ENCODE measurements at places on chromosomes 16 and 17.

GRCh38 chr16:85988723-85989313 lies 89.9 kb downstream of the IRF8 start:
- no peak for DNase-seq

- peak; percentile 9 for DNase-seq
Observed at GRCh38 chr17:50267074-50267841, 7.0 kb upstream of the TMEM92 start.

DNA sequence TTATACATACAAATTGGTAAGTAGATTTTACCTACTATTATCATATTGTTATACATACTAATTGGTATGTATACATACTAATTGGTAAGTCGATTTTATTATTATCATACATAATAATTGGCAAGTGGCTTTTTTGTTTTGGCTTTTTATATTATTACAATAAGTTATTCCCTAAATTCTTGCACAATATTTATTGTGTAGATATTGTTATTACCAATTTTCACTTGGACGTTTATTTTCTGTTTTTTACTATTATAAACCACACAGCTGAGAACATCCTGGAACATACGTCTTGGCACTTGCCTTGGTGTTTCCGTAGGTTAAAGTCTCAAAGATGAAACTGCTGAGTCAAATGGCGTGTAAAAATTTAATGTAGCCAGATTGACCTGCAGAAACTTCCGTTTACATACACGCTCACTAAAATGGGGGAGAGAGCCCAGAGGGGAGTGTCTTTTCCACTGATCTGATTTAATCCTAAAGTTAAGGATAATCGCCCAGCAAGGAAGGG lies 18.9 kb downstream of the GNGT2 start:
- DNase-seq = no peak

DNA sequence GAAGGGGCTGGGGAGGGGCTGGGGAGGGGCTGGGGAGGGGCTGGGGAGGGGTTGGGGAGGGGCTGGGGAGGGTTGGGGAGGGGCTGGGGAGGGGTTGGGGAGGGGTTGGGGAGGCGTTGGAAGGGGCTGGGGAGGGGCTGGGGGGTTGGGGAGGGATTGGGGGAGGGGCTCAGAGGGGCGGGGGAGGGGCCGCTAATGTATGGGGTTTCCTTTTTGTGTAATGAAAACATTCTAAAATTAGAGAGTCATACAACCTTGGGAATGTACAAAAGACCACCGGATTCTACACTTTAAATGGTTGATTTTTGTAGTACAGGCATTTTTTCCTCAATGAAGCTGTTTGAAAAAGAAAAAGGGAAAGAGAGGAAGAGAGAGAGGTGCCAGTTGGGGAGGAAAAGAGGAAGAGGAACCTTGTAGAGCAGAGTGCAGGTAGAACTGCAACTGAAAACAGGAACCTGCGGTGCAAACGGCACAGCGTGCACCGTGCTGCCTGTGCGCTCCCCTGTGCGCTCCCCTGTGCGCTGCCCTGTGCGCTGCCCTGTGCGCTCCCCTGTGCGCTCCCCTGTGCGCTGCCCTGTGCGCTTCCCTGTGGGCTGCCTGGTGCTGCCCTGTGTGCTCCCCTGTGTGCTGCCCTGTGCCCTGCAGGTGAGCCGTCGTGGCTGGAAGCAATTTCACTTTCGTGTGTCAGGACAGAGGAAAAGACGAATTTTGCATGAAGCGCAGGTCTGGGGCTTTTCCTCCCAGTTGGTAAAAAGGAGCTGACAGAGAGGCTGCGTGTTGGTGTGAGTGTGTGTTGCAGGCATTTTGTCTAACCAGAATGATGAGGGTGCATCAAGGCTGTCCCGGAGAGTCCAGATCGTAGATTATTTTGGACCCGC lies 40.8 kb downstream of the METRNL start:
- peak; percentile 74 for DNase-seq

- DNase-seq = peak; percentile 41
Observed at GRCh38 chr17:79019632-79020584, 4.1 kb upstream of the C1QTNF1 start.

DNA sequence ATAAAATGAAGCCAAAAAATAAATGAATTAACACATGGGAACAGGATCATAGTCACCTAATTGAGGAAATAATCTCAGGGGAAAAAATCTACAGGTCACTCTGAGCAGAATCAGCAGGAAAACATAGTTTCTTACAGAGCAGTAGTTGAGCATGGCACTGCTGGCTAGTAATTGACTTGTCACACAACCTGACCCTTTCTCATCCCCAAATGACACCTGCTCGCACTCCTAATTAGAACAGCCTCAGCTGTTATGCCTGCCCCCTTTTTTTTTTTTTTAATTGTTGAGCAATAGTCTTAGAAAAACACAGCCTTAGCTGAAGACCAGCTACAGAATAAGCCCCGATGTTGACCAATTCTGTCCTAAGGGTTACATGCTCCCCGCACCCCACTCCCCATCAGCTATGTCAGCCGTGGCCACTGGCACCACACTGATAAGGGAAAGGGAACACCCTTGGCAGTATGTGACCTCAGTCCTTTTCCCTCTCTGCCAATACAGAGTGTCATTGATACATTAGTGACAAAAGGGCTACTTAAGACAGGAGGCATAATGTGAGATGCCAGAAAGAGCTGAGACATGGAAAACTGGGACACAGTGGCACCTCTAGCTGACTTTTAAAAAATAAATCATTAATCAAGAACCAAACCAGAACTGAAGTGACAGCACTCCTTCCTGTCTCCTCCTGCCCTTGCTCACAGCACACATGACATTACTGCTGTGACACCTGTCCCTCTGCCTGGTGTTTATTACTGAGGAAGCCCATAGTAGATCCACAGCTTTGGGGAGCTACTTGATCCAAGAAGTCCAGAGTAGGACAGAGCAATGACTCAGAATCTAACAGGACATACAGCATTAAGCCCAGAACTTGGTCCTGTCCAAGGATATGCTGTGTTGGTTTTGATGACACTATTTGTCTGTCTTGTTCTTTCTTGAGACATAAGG lies 41.7 kb downstream of the WDR59 start:
- DNase-seq = no peak

GRCh38 chr17:57518587-57519581 lies 226.2 kb downstream of the CCDC182 start:
- no peak for DNase-seq

- no peak for DNase-seq
Observed at GRCh38 chr16:72937916-72938794, 109.8 kb downstream of the ZFHX3 start.

- no peak for DNase-seq
Observed at GRCh38 chr16:89437991-89438390, 52.4 kb downstream of the ANKRD11 start.

DNA sequence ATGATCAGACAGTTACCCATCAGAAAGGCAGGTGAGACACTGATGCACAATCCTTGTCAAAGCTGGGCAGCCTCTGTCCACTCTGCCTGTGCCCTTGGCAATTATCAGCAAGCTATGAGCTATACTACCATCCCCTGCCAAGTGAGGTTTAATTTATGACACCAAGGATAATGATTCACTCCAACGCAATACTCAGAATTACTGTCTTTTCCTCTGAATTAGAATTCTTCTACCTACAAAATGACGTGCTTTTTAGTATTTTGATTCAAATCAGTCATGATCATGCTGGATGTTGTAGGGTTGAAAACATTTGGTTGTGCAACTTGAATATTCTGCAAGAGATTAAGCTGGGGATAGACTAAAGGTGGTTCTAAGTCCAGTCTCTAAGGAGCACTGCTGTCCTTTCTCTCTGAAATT lies 116.8 kb upstream of the SOX9 start:
- no peak for DNase-seq

DNA sequence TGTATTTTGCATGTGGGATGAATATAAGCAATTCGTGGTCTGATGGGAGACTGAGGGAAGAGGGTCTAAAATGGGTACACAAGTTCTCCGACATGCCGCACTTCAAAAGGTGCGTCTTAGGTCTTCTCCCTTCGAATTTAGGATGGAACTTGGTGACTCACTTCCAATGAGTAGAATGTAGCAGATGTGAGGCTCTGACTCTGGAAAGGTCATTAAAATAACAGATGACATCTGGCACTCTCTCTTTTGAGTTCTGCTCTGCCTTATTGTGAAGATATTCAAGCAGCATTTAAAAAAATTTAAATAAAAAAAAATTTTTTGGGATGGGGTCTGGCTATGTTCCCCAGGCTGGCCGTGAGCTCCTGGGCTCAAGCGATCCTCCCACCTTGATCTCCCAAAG lies 92.7 kb downstream of the TMEM100 start:
- no peak for DNase-seq

- DNase-seq = peak; percentile 97
Observed at GRCh38 chr17:31487648-31488263, 96.3 kb downstream of the RAB11FIP4 start.

- no peak for DNase-seq
Observed at GRCh38 chr17:15038656-15039055, 226.5 kb downstream of the PMP22 start.

- DNase-seq = no peak
Observed at GRCh38 chr17:81164371-81165245, 699 bp upstream of the PVALEF start.

- no peak for DNase-seq
Observed at GRCh38 chr17:79595471-79595870, 15.4 kb downstream of the RBFOX3 start.

DNA sequence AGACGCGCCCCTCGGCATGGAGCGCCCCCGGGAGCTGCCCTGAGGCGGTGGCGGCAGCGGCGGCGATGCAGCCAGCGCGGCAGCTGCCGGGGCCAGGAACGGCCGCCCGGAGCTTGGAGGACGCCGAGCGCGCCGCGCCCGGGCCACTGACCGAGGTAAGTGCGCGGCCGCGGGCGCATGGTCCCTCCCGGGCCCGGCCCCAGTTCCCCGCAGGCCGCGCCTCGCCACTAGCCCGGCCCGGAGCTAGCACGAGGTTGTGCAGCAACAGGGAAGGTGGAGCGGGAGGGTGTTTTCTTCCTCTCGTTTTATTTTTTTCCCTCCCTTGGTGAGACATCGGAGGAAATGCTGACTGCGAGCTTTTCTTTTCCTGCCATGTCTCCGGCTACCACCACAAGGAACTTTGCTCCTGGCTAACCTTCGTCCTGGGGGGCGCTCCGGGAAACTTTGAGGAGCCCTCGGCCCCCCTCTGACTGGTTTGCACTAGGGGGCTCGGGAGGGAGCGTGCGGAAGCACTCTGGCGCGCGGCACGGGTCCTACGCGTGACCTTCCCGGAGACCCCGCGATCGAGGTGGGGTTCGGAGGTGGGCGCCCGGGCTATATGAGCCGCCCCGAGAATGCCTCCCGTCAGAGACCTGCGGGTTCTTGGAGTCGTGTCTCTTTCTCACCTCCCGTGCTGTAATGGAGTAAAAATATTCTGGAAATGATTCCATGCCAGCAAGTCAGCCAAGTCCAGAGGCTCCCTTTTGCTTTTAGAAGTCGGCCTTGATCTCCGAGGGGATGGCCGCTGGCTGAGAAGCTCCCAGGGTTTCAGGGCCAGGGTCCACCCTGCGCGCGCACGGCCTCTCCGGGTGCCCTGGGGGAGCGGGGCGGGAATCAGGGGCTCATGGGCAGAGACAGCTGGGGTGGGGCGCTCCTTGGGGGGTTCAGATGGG lies 868 bp downstream of the KCNJ12 start:
- DNase-seq = no peak

- no peak for DNase-seq
Observed at GRCh38 chr17:57108671-57109392, 23.8 kb downstream of the AKAP1 start.

DNA sequence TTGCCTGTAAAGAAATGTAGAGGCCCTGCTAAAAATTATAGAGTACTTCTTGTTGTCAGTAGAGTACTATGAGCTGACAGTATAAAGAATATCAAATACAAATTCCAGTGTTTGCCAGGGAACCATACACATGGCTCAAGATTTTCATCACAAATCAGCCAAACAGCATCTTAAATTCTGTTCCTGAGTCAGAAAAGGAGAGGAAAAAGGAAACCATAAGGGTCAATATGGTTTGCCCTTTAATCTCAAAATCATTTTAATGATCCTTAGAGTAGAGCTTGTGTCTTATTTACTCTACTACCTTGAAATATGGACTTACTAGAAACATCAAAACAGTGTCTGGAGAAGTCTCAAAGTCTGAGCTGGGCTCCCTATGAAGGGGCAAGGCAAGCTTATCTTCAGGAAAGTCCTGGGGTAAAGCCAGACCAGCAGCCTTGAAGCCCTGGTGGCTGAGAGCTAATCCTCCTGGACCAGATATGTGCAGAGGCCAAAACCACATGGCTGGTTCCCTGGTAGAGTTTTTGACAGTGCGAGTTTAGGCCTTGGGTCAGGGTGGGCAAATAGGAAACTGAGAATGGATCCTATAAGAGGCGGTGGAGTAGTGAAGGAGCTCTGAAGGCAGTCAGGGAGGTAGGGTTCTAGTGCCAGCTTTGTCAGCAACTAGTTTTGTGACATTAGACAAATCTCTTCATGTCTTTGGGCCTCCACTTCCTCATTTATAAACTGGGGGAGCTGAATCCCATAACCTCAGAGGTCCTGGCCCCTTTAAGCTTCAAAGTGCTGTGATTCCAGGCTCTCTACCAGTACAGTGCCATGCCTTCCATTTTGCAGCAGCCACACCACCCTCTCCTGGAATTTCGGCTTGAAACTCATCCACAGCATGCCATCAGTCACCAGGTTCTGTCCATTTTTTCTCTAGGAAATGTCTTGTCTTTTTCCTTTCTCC lies 38.9 kb downstream of the MRTFB start:
- DNase-seq = no peak

GRCh38 chr17:44079877-44080821 lies 9.6 kb downstream of the G6PC3 start:
- no peak for DNase-seq

GRCh38 chr16:89586853-89587252 lies 11.3 kb downstream of the CPNE7 start:
- no peak for DNase-seq

GRCh38 chr17:77815127-77815905 lies 143.2 kb upstream of the TNRC6C start:
- no peak for DNase-seq

DNA sequence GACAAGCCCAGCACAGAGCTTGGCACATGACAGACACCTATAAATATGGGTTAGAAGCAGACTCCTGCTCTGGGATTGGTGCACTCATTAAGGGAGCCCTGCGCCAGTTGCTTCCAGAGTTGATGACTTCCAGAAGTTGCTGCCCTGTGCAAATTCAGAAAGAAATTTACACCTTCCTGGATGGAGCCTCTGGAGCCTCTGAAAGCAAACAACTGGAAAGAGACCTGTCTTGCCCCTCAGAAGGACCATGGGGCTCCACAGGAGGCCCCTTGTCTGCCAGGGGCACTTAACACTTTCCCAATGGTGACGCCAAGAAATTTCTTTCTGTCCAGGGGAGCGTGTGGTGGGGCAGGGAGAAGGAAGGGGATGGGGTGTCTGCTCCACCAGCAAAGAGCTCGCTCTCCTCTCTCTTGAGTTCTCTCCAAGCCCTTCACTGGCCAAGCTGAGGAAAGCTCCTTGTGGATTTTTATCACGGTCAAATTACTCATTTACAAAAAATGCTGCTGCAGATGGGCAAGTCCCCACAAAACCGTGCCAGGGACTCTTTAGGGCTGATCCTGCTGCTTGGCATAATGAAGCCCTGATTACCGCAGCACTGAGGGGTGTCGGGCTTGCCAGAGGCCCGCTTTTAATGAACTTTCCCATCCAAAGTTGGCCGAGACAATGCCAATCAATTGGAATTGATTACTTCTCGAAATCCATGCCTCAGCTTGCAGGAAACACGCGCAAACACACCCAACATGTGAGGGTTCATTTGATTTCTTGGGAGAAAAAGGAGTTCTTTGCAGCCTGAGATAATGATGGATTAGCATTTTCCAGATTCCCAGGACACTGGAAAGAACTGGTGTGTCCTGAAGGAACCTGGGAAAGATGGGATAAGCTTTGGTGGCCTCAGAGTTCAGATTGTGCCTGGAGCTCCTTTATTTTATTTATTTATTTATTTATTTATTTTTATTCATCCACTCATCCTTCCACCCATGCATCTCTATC lies 583.6 kb upstream of the CDH5 start:
- DNase-seq = no peak

Measured in CD4-positive, alpha-beta T cell treated with Interleukin-15 for 1 hour (primary cell).